NCI-H524 treated with DMSO at 0.1 percent for 48 hours (cell line): ENCODE measurements at places on chromosomes 11 and 22.

GRCh38 chr11:22169833-22170232, 23.1 kb upstream of the ANO5 start:
- DNase-seq = peak; percentile 9

DNA sequence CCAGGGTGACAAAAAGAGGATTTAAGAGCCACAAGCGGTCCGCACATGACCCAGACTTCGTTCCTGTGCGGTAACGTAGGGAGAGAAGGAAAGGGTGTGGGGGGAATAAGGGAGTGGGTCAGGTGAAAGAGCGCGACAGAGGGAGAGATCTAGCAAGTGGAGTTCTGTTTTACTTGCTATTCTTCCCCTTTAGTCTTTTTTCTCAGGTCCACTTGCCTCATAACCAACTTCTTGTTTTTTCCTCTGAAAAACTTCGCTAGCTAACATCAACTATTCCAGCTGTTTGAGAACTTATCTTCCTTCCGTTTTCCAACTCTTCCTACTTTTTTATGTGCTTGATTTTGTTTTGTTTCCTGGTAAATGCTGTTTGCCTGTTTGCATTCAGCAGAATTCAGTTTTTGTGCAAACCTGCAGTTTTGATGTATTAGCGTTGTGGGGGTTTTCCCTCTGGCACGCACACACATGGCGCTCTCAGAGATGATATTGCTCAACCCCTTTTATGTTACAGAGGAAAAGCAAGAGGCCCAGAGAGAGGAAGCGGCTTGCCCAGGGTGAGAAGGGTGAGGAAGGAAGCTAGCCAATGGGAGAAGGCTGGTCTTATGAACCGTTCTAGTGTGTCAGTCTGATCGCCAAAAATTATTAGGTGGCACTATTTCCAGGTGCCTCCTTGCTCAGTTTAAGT, 592 bp upstream of the CTSC start:
- DNase-seq = no peak

DNA sequence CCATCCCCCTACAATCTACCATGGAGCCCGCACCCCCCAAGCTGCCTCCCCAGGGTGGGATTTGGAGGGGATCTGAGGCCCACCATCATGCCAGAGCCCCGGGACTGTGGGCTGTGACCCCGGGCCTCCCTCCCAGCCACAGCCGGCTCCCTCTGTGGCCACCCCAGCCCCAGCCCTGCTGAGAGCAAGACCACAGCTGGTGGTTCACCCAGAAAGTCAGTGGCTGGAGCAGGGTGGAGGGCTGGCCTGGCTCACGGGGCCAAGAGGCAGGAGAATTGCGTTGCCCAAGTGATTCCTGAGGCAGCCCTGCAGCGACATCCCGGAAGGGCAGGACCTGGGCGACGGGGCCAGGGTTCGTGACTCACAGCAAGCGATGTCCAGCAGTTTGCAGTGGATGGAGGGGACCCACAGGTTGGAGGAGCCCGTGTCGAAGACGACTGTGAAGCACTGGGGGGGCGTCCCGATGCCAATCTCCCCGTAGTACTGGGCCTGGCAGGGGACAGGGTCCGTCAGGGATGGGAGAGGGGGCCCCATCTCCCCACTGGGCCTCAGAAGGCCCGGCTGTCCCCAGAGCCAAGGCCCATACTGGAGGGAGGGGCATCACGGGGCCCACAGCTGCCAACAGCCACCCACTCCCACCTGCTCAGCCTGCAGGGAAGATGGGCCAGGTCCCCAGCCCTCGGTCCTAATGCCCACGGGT, 4.4 kb downstream of the CTSD start:
- DNase-seq = no peak

DNA sequence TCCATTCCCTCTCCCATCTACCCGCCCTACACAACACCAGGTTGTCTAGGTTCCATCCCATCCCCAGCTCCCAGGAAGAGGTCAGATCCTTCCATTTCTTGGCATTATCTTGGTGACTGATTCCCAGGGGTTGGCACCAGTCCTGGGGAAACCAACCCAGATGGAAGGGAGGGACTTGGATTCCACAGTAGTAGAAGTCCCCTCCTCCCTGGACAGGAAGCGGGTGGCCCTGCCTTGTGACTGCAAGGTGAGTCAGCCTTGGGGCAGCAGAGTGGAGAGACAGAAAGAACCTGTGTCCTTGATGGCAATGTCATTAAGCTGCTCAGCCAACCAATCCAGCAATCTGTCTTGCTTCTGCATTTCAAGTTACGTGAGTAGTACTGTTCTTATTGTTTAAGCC, 26.5 kb downstream of the SYT13 start:
- DNase-seq = no peak

DNA sequence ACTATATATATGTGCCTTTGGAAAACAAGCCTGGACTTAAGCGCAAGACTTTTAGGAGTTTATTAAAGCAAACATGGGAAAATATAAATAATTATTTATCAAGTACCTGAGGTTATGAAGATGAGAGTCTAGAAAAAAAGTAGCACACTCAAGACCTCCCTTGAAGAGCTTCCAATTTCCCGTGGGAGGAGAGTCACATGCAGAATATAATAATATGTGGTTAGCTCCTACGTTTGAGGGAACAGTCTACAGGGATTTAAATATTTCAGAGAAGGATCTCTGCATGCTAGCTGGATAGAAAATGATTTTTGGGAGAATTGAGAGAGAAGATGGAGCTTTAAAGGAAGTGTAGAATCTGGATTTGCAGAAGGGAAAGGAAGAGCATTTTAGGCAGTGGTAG, 183.8 kb downstream of the SWAP70 start:
- DNase-seq = no peak

DNA sequence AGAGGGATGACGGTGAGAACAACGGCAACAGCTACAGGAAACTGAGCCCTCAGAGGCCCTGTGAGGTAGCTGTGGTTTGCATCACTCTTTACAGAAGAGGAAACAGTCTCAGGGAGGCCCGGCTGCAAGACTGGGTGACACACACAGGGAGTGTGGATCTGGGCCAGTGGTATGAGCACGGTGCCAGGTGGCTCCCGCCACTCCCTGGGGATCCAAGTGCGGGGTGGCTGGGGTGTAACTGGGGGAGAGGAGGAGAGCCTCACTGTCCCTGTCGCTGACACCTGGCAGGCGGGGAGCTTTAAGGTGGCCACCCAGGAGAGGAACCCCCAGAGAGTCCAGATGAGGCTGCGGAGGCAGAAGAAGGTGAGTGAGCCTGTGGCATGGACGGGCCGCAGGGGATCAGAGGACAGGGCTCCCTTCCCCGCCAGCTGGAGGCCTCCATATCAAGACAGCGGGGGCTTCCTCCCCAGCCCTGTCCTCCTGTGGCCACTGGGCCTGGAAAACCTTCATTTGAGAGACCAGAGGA, 5.6 kb downstream of the RGL4 start:
- no peak for DNase-seq

DNA sequence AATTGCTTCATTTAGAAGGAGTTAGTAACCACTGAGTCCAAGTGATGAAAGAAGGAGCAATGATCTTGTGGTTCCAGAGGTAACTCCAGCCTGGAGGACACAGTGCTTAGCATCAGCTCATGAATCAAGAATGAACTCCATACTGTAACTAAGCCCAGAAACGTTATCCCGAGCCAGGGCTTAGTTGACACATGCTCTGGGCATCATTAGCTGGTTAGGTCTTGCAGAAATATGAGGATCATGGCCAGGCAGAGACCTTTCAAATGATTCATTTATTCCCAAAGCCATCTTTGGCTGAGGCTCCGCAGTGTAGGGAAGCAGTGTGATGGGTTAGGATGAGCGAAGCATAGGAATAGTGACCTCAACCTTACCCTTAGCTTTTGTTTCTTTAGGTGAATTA, 277.4 kb downstream of the FAM76B start:
- no peak for DNase-seq

- no peak for DNase-seq
Measured at GRCh38 chr22:47739291-47740015, 977.0 kb downstream of the TBC1D22A start.

- DNase-seq = peak; percentile 39
Measured at GRCh38 chr22:29635734-29636357, 32.4 kb downstream of the NF2 start.

GRCh38 chr11:64164392-64165312, 1.3 kb downstream of the MACROD1 start:
- DNase-seq = no peak

- peak; percentile 67 for DNase-seq
Measured at GRCh38 chr11:64396079-64396591, 37.2 kb downstream of the RPS6KA4 start.

- DNase-seq = no peak
Measured at GRCh38 chr11:94909371-94909820, 64.0 kb downstream of the CWC15 start.

DNA sequence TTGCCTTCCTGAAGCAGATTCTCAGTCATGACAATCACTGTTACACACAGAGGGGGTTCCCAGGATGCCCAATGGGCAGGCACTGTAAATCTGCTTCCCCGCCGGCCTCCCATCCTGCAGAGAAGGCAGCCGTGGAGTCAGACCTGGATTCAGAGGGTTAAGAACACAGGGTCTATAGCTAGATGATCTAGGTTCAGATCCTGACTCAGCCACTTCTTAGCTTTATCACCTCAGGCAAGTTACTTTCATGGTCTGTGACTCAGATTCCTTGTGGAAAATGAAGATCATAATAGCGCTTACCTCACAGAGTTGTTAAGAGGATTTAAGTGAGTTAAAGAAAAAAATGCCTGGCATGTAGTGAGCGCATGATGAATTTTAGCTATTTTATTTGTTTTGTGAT, 95.9 kb downstream of the TIMP3 start:
- DNase-seq = no peak

GRCh38 chr11:117172724-117173421, 5.7 kb upstream of the SIDT2 start:
- no peak for DNase-seq

DNA sequence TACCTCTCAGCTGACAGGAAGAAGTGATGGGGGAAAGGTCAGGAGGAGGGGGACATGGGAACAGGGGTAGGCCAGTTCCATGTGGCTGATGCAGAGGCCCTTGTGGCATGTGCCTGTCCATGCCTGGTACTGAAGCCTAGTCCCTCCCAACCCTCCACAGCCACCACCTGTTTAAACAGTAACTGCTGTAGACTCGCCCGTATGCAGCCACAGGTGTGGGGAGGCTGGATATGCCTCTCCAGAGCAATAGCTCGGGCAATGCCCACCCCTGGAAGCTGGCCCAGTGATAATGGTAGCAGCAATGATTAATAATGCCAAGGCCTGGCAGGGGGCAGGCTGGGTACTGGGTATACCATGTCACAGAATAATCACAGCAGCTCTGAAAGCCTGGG, 2.3 kb downstream of the SMTN start:
- DNase-seq = no peak

- DNase-seq = no peak
Measured at GRCh38 chr11:46050662-46051061, 70.6 kb downstream of the PHF21A start.

GRCh38 chr11:33509632-33510031, 191.0 kb downstream of the C11orf91 start:
- DNase-seq = no peak

- no peak for DNase-seq
Measured at GRCh38 chr22:46674367-46674781, 54.2 kb downstream of the GRAMD4 start.

GRCh38 chr11:940496-941135, 14.9 kb downstream of the AP2A2 start:
- DNase-seq = no peak

DNA sequence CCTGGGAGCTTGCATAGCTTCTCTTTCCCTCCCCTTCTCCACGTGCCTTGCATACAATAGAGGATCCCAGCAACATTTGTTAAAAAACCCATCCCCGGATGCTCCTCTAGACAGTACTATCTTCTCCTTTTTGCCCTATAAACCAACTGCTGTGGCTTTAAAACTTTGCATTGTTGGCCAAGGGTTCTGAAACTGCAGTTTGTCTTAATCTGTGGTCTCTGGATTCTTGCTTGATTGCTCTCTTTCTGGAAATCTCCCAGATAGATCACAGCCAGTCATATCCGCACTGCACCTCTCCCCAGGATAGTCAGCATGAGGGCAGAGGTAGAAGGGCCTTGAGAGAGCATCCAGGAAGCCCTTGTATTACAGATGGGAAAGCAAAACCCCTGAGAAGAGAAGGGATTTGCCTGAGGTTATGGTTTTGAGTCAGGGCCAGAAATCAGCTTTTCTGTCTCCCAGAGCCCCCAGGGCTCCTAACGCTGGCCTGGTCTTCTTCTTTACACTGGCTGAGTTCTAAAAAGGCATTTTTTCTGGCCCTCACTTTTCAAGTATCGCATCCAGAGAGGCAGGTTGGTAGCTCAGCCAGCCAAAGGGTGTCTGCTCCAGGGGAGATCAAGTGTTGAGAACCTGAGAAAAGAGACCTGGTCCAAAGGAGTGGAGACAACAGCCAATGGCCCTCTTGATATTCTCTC, 70.6 kb downstream of the ADM start:
- no peak for DNase-seq

DNA sequence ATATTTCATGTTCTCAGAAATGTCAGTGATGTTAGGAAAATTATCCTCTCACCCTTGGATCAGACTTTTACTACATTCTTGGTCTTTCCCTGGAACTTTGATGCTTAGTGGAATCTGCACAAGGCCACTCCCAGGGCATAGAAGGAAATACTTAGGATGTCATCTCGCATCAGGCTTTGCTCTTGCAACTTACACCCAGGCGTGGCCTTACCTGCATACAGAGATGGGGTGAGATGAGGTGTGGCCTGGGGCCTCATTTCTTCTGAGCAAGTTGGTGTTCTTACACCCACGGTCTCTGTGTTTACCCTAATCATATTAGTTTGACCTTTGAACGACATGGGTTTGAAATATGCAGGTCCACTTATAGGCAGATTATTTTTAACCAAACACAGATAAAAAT, 19.0 kb upstream of the OR52K2 start:
- DNase-seq = no peak

DNA sequence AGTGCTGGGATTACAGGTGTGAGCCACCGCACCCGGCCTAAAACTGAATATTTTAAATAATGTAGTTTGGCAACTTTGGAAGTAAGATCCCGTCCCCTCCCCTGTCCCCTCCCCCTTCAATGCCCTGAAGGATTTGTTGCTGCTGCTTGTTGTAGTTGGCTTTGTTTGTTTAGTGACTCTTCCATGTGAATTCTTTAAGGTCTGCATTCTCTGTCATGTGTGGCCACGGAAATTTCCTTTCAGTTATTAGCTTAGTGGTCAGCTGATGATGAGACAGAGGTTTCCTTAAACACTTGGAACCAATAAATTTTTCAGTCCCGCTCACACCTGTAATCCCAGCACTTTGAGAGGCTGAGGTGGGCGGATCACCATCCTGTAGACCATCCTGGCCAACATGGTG, 109.9 kb downstream of the MPPED1 start:
- no peak for DNase-seq

DNA sequence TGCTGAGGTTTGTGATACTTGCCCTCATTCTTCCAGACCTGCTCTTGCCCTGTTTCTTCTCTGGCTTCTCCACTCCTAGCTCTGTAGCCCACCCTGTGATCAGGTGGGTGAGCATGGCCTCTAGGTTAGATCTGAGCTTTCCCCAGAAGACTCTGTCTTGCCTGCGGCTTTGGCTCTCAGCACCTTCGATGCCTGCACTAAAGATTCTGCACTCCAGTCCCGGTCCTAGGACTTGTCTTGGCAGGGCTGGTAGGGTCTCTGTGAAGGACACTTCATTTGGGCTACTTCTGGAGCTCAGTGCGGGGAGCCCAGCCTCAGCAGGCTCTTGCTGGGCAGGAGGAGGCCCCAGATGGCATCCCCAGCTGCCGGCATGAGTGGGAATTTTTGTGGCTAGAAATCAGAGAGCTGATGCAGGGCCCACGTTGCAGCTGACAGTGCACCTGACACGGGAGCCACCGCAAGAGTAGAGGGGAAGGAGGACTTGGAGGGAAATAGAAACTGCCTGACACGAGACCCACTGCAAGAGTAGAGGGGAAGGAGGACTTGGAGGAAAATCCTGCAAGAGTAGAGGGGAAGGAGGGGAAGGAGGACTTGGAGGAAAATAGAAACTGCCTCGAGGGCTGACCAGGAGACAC, 226.9 kb upstream of the B3GAT1 start:
- peak; percentile 35 for DNase-seq

GRCh38 chr11:28323621-28324020, 215.4 kb downstream of the METTL15 start:
- DNase-seq = no peak
